ENCODE measurements at places on chromosomes 3 and 15. TPM values are rescaled to one million over a fixed set of nuclear protein-coding genes. Genes with fewer than 3 reads are reported as not detected.

GRCh38 chr3:68057637-68058320 lies 403.4 kb upstream of the SUCLG2 start:
- DNase-seq, result no peak

DNA sequence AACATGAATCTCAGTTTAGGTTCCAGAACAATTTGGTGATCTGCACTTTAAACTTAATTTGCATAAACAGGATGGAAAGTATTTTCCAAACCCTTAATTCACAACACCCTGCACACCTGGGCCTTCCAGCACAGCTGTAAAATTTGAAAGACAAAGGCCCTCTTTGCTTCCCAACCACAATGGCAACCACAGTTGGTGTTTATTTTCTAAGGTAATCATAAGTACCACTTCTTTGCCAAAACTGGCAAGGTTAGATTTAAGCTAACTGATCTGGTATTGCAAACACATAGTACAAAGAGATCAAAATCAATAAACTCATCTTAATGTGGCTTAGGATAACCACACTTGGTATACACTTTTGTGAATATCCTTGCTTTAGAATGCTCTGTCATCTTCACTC lies 4.1 kb downstream of the LRIG1 start:
- no peak for DNase-seq

DNA sequence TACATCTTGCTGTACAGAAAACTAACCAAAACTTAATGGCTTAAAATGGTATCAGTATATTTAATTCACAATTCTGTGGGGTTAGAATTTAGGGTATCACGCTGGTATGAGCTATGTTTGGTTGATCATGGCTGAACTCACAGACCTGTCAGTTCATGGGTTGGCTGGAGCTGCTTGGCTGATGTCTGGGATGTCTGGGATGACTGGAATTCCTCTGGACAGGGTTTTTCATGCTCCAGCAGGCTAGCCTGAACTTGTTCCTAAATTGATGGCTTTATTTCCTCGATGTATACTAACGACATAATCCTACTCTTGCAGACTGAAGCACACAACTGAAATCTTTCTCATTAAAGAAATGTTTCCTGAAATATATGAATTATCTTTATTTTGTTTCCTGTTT lies 338.9 kb upstream of the GBE1 start:
- no peak for DNase-seq

GRCh38 chr3:110101361-110101760 lies 764.0 kb upstream of the DPPA4 start:
- no peak for DNase-seq

GRCh38 chr3:179181021-179181472 lies 32.9 kb downstream of the PIK3CA start:
- DNase-seq, result no peak

- DNase-seq, result no peak
Observed at GRCh38 chr3:128697341-128697740, 28.6 kb upstream of the RAB7A start.

DNA sequence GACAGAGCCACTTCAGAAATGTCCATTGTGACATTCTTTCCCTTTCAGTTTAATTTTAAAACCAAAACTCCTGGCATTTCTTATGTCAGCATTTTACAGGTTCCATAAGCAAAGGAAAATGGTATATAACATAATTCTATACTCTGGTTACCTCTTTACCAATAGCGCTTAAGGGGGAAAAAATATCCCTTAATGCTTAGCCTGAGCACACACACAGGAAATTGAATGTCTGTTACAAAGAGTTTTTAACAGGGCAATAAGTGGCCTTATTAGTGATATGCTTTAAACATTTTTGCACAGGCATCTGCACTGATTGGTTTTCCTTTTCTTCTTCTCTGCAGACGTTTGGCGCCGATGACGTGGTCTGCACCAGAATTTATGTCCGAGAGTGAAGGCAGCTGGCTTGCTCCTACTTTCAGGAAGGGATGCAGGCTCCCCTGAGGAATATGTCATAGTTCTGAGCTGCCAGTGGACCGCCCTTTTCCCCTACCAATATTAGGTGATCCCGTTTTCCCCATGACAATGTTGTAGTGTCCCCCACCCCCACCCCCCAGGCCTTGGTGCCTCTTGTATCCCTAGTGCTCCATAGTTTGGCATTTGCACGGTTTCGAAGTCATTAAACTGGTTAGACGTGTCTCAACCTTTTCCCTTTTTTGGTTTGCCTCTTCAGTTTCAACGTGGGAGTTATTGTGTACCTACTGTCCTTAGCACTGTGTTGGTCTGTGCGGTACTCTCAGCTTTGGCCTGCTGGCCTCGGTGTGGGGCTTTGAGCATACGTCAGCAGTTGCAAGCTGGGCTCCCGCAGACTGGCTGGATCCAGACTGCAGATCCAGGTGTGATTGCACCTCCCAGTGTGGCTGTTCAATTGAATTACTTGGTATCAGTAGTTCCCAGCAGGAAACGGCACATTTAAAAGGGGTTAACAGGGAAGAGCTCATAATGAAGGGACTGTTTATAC lies 7.7 kb downstream of the CRABP1 start:
- DNase-seq, result no peak

- DNase-seq, result no peak
Observed at GRCh38 chr3:148532326-148532725, 165.4 kb upstream of the AGTR1 start.

DNA sequence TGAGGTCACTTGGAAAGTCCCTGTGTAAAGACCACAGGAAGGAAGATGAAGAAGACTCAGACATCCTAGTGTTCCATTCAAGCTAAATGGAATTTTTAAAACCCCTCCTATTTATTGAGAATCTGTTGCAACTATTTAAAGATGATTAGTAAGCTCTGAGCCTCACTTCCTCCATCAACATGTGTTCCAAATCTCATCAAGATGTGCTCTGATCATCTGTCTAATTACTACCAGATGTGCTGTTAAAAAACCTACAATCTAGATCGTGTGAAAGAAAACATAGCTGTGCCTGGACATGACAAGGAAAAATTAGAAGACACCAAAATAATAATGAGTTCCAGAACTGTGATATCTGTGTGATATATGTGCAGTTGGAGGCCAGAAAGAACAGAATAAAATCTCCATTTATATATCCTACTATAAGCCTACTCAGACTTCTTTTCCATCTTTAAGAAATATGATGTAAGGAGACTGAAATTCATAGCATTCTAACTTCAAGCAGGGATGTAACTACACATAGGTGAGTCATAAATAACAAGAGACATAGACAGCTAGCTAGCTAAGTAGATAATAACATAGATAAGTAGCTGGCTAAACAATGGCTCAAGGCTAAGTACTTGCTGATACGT lies 7.8 kb downstream of the XPC start:
- DNase-seq, result no peak

- no peak for DNase-seq
Observed at GRCh38 chr15:90095521-90095959, 6.7 kb downstream of the IDH2 start.

DNA sequence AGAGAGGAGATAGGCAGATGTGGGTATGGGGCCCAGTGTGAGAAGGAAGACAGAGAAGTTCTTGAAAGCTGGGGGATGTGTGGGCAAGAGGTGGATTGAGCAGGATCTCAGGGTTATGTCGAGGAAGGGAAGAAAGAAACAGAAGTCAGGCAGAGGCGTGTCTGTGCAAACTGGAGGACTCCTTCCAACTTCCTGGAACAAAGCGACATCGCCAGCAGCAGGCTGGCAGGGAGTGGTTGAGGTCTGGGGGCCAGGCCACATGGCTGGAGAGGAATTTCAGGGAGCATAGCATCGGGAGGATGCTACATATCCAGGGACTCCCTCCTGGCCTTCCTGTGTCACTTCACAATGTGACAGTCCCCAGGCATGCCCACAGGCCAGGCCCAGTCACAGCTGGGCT lies 42.9 kb upstream of the MYZAP start:
- no peak for DNase-seq

DNA sequence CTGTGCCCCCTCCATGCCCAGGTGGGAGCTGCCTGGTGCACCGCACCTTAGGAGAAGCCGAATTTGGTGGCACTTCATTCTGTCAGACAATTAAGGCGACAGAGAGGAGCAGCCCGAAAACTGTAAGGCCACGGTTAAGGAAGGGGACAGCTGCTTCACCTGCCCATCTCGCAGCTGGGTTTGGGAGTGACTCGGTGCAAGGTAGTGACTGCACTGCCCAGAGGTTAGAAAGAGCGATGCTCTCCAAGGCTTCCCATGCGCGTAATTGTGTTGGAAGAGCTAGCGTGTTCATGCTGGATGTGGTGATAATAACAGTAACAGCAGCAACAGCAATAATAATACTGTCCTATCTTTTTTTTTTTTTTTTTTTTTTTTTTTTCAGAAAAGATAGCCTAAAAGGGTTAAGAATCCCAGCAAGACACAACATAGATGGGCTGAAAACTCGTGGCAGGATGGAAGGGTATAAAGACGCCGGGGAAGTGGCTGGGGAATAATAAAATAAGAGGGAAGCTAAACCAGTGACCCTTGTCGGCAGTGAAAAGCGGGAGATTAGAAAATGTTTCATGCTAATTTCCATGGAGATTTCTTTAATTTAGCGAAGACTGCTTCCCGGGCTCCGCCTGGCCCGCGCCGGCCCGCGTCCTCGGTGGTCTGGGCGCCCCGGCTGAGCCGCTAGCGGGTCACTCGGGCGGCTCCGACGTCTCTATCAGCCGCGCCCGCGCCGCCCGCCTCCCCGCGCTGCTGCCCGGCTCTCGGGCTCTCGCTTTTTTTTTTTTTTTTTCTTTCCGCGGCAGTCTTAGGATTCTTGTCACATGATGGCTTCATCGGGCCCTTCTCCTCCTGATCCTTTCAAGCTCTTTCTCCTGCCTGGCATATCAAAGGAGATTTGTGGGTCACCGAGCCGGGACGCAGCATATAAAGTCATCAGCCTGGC lies 617.1 kb downstream of the NR2F2 start:
- DNase-seq, result no peak

GRCh38 chr3:185087419-185087818 lies 65.4 kb downstream of the C3orf70 start:
- no peak for DNase-seq

DNA sequence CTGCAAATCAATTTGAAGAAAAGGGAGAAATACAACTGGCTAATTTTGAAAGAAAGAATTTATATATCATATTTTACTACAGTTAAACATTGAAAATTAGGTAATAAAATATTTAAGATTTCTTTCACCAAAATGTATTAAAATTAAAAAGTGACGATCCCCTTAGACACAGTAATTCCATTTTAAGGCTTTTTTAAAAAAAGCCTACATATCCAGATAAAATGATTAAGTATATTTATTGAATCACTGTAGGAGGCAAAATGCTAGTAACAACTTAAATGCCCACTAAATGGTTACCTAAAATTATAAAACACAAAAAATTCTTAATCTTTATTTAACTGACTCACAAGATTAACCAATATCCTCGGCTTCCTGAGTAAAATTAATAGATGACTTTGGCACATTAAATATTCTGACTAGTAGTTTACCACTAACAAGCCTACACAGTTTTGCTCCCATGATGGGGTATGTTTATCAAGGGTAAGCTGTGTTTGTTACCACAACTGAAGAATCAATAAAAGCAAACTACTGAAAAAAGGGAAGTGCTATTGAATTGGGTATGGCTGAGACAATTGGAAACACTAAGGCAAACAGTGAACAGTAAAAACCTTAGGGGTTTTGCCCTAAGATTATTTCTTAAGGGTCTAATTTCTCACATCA lies 28.4 kb downstream of the ANKRD28 start:
- no peak for DNase-seq

DNA sequence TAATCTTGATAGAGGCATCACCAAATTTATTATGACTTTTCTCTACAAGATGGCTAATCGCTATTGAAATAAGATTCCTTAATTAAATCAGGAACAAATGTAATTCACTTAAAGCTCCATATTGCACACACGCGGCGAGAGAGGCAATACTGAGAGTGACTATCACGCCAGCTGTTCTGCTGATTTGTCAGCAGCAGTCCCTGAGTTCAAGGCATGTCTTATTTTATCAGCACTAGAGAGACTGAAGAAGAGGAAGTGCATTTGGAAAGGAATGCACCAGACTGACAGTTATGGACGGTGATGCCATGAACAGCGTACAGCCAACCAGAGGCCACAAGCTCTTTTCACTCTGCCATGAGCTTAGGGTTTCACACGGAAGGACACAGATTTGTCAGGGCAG lies 83.6 kb upstream of the SLCO3A1 start:
- DNase-seq, result no peak

DNA sequence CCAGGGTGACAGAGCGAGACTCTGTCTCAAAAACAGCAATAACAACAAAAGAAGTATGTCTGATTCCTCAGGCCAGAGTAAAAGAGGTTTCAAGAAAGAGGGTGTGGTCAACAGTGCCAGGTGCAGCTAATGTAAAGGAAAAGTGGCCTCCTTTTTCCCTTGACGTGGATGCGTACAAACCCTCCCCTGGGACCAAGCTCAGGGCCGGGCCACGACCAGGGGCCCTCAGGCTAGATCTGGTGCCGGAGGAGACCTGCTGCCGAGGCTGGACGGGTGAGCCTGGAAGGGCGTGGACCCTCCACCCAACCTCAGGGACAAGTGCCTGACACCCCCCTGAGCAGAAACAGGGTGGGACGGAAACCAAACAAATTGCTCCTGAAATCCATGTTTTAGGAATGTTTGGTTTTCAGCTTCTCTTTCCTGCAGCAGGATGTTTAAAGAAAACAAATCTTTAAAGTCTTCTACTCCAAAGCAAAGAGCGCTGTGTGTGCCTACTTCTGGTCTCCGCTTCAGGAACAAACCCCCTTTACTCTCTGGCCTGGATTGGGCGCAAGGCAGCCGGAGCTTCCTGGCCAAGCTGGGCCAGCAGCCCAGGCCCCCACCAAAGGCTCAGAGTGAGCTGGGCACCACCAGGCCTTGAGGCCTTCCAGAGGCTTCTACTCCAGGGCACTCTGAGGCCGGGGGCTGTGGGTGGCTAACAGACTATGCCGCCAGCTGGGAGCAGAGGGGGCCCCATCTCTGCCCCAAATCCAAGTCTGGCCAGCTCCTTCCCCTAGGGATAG lies 21.4 kb downstream of the ZDHHC19 start:
- DNase-seq, result no peak

DNA sequence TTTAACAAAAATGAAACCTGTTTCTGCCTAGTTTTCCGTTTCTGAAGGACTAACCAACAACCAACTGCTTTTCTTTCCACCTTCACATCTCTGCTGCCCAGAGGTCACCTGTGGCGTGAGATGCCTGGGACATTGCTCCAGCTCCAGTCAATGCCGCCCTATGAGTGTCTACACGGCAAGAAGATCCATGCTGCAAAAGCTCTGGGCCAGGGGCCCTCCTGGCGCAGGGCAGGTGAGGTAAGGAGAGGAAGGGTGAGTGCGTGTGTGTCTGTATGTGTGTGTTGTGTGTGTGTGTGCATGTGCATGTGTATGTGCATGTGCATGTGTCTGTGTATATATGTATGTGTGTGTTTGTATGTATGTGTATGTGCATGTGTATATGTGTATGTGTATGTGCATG lies 131.4 kb downstream of the NSMCE3 start:
- no peak for DNase-seq

SLC24A5 gene
- not detected for total RNA-seq

MUC20 gene
- 23.9 TPM for total RNA-seq

SETD5 gene
- total RNA-seq, result 75.7 TPM

UPK1B gene
- not detected for total RNA-seq

DYNC1LI1 gene
- 25.7 TPM for total RNA-seq
